ENCODE measurements at places on chromosomes 4 and X. TPM values are rescaled to one million over a fixed set of nuclear protein-coding genes. Genes with fewer than 3 reads are reported as not detected.

SLC30A9 gene
- 79.5 TPM for total RNA-seq

PWWP3B gene
- total RNA-seq = 0.13 TPM

SLC7A11 gene
- 42.4 TPM for total RNA-seq

USP26 gene
- not detected for total RNA-seq

TLL1 gene
- 0.10 TPM for total RNA-seq

GAGE12E gene
- not detected for total RNA-seq

SLC6A14 gene
- total RNA-seq = not detected
